ENCODE measurements at places on chromosomes 12 and 14. TPM values are rescaled to one million over a fixed set of nuclear protein-coding genes. Genes with fewer than 3 reads are reported as not detected.
A peak's percentile ranks its signal among the peaks of the same experiment; 100 is the strongest.

The DLK1 gene
- not detected for total RNA-seq

The NTN4 gene
- 336 TPM for total RNA-seq

The LHX5 gene
- total RNA-seq, result not detected

The PTPRB gene
- total RNA-seq, result 0.21 TPM

The OVCH1 gene
- 0.89 TPM for total RNA-seq

The CRIP1 gene
- total RNA-seq, result 38.7 TPM

The MEG3 gene
- total RNA-seq, result not detected

The NANOG gene
- not detected for total RNA-seq

The TMEM132C gene
- total RNA-seq, result not detected

DNA sequence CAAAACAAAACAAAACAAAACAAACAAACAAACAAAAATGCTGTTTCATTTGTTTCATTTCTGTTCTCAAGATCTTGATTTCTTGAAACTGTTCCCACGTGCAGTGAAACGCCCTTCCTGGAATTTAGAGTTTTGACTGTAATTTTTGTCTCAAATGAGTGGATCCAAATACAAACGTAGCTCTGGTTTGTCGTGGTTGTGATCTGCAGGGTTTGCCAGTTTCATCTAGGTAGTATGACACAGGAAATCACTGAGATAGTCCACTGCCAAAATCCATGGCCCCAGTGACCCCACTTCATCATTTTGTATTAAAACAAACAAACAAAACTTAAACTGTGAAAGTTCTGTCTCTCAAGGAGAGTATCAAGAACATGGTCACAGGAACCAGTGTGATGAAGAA, 838.6 kb downstream of the BCL11B start:
- no peaks in the 10 kb centered on the region for H3K27me3 ChIP-seq
- H3K4me1 ChIP-seq, result no peaks in the 10 kb centered on the region
- no peak overlapping the region for H3K4me3 ChIP-seq

- no peak for DNase-seq
- no peaks in the 10 kb centered on the region for H3K36me3 ChIP-seq
- no peaks in the 10 kb centered on the region for H3K4me1 ChIP-seq
These were observed 1316.9 kb upstream of the SEL1L start for GRCh38 chr14:82850576-82850975.

DNA sequence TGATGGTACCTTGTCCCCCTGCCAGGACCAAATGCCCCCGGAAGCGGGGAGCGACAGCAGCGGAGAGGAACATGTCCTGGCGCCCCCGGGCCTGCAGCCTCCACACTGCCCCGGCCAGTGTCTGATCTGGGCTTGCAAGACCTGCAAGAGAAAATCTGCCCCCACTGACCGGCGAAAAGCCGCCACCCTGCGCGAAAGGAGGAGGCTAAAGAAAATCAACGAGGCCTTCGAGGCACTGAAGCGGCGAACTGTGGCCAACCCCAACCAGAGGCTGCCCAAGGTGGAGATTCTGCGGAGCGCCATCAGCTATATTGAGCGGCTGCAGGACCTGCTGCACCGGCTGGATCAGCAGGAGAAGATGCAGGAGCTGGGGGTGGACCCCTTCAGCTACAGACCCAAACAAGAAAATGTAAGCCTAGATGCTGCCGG, 410 bp downstream of the MYF6 start:
- peak; percentile 81 for DNase-seq
- H3K4me3 ChIP-seq, result peak overlapping the region; percentile 70
- H3K4me1 ChIP-seq, result peaks cover 17% of the 10 kb centered on the region
- H3K27me3 ChIP-seq, result peaks cover 33% of the 10 kb centered on the region
- peaks cover 4% of the 10 kb centered on the region for H3K36me3 ChIP-seq

GRCh38 chr12:81797100-81797499, 38.0 kb upstream of the PPFIA2 start:
- peaks cover 10% of the 10 kb centered on the region for H3K4me1 ChIP-seq
- H3K36me3 ChIP-seq, result no peaks in the 10 kb centered on the region
- DNase-seq, result no peak
- H3K27ac ChIP-seq, result no peak overlapping the region

DNA sequence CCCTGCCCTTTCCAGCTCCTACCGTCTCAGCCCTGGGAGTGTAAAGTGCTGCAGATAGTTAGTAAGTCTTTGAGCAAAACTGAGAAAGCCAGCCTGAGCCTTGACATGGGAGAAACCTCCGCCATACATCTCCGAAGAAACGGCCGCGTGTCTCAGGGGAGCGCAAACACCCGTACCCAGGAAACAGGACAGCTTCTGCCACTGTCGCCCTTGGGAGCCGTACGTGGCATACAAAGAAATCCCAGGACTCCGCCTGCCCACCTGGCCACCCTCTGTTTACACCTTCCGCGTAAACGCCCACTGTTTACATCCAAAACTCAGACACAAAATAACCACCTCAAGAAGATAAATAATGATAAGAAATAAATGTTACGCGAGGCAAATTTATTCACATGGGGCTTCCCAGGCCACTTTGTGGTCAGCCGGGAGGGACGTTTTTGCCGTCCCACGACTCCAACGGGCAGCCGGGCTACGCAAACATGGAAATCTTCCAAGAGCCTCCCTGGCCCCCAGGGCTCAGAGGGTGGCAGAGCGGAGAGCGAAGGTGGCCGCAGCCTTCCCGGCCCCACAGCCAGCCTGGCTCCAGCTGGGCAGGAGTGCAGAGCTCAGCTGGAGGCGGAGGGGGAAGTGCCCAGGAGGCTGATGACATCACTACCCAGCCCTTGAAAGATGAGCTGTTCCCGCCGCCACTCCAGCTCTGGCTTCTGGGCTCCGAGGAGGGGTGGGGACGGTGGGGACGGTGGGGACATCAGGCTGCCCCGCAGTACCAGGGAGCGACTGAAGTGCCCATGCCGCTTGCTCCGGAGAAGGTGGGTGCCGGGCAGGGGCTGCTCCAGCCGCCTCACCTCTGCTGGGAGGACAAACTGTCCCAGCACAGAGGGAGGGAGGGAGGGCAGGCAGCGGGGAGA, at the start of gene BDKRB2:
BDKRB2 (plus strand) TSS at position 689 of the 908 bp plus-strand sequence. CDS start 32,269 bp downstream, outside the sequence.
- peak within 1 kb of the TSS; percentile 70 for H3K4me3 ChIP-seq
- no peaks in the 10 kb centered on the region for H3K36me3 ChIP-seq
- peaks cover 16% of the 10 kb centered on the region for H3K27me3 ChIP-seq
- peaks cover 14% of the 10 kb centered on the region for H3K4me1 ChIP-seq
- no peak for DNase-seq

DNA sequence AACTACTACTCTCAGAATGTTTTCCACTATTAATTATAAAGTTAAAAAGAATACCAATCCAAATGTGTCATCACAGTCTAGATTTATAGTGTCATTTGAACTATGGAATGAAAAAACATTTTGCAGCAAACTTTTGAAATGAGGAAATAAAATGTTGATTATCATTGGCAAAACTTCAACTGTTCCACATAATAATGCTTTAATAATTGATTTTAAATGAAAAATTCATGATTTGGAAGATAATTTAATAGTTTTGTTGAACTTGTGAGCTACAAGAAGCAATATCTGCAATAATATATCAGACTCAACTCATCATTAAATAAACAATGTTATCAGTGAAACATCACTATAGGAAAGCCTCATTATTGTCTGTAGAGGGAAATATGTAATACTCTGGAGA, 48.2 kb upstream of the DCN start:
- H3K27ac ChIP-seq, result no peak overlapping the region
- H3K4me3 ChIP-seq, result no peak overlapping the region
- no peaks in the 10 kb centered on the region for H3K27me3 ChIP-seq
- DNase-seq, result no peak

GRCh38 chr12:42946871-42947381, 357.4 kb upstream of the PRICKLE1 start:
- H3K4me3 ChIP-seq, result no peak overlapping the region
- H3K27me3 ChIP-seq, result no peaks in the 10 kb centered on the region
- no peak for DNase-seq
- no peak overlapping the region for H3K27ac ChIP-seq

- H3K4me3 ChIP-seq, result peak overlapping the region; percentile 35
- no peaks in the 10 kb centered on the region for H3K36me3 ChIP-seq
- DNase-seq, result no peak
- H3K27me3 ChIP-seq, result peaks cover 2% of the 10 kb centered on the region
These were observed 460.1 kb downstream of the NAV3 start for GRCh38 chr12:78290606-78291345.

- DNase-seq, result no peak
- H3K4me3 ChIP-seq, result no peak overlapping the region
- peaks cover 21% of the 10 kb centered on the region for H3K27me3 ChIP-seq
- H3K36me3 ChIP-seq, result no peaks in the 10 kb centered on the region
- H3K27ac ChIP-seq, result no peak overlapping the region
- H3K4me1 ChIP-seq, result no peaks in the 10 kb centered on the region
These were observed 20.1 kb upstream of the CCDC63 start for GRCh38 chr12:110826592-110827200.

DNA sequence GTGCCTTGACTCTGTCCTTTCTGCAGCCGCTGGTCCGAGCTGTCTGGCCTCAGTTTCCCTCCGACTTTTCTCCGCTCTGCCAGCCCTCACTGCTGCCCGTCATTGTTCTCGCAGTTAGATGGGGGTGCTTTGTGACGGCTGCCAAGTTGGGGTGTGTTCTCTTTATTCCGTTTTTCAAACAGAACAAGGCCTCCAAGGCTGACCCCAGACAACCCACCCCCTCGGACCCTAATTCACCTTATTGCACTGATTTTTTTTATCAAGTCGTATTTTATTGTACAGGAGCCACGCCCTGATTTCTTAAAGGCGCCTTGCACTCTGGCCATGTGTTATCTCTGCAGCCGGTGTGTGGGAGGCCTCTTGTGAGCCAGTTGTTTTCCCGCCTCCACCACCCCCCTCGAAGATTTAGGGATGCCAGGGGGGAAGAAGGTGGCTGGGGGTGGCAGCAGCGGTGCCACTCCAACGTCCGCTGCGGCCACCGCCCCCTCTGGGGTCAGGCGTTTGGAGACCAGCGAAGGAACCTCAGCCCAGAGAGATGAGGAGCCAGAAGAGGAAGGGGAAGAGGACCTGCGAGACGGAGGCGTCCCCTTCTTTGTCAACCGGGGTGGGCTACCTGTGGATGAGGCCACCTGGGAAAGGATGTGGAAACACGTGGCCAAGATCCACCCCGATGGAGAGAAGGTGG, 1.3 kb downstream of the VASH1 start:
- H3K4me1 ChIP-seq, result peaks cover 33% of the 10 kb centered on the region
- DNase-seq, result no peak
- no peak overlapping the region for H3K27ac ChIP-seq
- peaks cover 2% of the 10 kb centered on the region for H3K36me3 ChIP-seq
- H3K4me3 ChIP-seq, result peak overlapping the region; percentile 83

- H3K4me1 ChIP-seq, result no peaks in the 10 kb centered on the region
- DNase-seq, result peak; percentile 82
- H3K27ac ChIP-seq, result no peak overlapping the region
- no peak overlapping the region for H3K4me3 ChIP-seq
- H3K36me3 ChIP-seq, result no peaks in the 10 kb centered on the region
These were observed 6.5 kb upstream of the ATG101 start for GRCh38 chr12:52063082-52063924.

DNA sequence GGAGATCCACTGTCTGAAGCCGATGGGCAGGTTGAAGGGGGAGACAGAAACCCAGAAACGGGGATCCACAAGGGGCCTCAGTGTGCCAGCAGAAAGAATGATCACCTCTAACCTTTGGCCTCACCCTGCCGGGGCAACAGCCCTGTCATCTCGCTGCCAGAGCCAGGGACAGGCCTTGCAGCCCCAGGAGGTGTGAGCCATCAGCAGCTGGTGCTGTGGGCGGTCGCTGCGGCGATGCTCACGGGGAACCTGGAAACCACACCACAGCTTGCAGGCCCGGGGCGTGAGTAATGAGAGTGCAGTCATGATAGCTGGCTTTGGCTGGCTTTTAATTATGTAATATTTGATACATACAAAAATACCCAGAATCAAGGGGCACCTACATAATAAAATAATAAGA, 4.7 kb upstream of the TTC7B start:
- no peaks in the 10 kb centered on the region for H3K27me3 ChIP-seq
- H3K4me1 ChIP-seq, result no peaks in the 10 kb centered on the region
- peaks cover 4% of the 10 kb centered on the region for H3K36me3 ChIP-seq
- H3K4me3 ChIP-seq, result no peak overlapping the region
- no peak overlapping the region for H3K27ac ChIP-seq
- no peak for DNase-seq

- H3K36me3 ChIP-seq, result no peaks in the 10 kb centered on the region
- peaks cover 4% of the 10 kb centered on the region for H3K27me3 ChIP-seq
- no peak overlapping the region for H3K27ac ChIP-seq
- H3K4me3 ChIP-seq, result no peak overlapping the region
- no peaks in the 10 kb centered on the region for H3K4me1 ChIP-seq
- DNase-seq, result no peak
These were observed 28.8 kb upstream of the SLC5A8 start for GRCh38 chr12:101238800-101239329.

DNA sequence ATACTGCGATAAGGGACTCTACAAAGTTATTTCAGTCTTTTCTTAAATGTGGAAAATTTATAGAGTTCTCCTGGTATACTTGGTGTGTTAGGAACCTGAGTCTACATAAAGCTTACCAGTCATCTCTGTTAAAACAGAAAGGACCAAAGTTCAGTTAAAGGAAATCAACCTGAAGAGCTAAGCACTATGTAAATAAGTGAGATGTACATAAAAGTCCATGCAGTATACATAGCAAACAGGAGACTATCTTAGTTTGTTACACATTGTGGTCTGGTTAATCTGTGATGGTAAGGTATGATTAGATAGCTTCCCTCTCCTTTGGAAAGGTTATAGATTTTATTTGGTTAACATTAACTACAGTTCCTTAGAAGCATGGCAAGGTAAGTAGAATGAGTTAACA, 75.9 kb downstream of the ATP2B1 start:
- no peak overlapping the region for H3K4me3 ChIP-seq
- peaks cover 27% of the 10 kb centered on the region for H3K4me1 ChIP-seq
- no peaks in the 10 kb centered on the region for H3K27me3 ChIP-seq
- peaks cover 21% of the 10 kb centered on the region for H3K36me3 ChIP-seq
- peak overlapping the region; percentile 41 for H3K27ac ChIP-seq

DNA sequence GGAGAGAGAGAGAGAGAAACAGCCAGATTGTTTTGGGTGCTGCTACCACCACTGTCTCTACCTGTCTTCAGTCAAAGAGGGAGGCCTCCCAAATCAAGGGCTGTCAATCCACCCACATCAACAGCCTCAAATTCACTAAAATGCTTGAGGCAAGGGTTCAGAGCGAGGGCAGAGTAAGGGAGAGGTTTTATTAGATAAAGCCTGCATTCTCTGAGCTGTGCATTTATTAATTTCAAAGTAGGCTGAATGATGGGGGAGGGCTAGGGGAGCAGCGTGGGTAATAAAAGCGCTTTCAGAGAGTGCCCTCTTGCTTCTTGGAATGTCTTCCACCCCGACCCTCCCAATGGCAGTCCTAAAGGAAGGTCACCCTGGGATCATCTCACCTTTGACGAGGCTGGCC, 636.5 kb upstream of the TBX3 start:
- H3K27ac ChIP-seq, result no peak overlapping the region
- no peak overlapping the region for H3K4me3 ChIP-seq
- H3K27me3 ChIP-seq, result peaks cover 3% of the 10 kb centered on the region
- DNase-seq, result no peak
- H3K4me1 ChIP-seq, result peaks cover 15% of the 10 kb centered on the region
- H3K36me3 ChIP-seq, result peaks cover 1% of the 10 kb centered on the region

- no peaks in the 10 kb centered on the region for H3K36me3 ChIP-seq
- no peak overlapping the region for H3K4me3 ChIP-seq
- no peaks in the 10 kb centered on the region for H3K4me1 ChIP-seq
- DNase-seq, result no peak
- no peaks in the 10 kb centered on the region for H3K27me3 ChIP-seq
These were observed 9.8 kb downstream of the CCER1 start for GRCh38 chr12:90945070-90945649.
